Stomach (tissue), 19 donors: ENCODE measurements at places on chromosomes 7 and 10.

DNA sequence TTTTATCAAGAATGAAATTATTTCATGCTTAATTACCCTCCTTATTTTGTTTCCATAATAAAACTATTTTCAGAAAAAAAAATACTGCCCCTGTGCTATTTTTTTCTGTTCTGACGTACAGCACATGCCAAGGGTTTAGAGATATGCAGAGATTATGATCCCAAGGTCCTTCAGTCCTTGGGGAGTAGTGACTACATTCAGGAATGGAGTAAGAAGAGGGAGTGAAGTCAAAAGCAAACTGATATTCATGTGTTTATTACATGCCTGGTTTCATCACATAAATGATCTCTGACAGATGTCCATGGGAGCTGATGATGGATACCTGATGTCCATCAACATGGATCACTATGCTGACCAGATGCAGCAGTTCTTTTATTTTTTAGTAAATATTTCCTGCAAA, 17.2 kb downstream of the AKAP9 start:
- H3K4me3 ChIP-seq, result no peak overlapping the region
- H3K27me3 ChIP-seq, result no peaks in the 10 kb centered on the region
- H3K36me3 ChIP-seq, result no peaks in the 10 kb centered on the region
- no peaks in the 10 kb centered on the region for H3K4me1 ChIP-seq
- no peak for DNase-seq

- DNase-seq, result no peak
- H3K27me3 ChIP-seq, result no peaks in the 10 kb centered on the region
- no peak overlapping the region for H3K27ac ChIP-seq
- no peak overlapping the region for H3K4me3 ChIP-seq
These were observed 79.1 kb downstream of the SPDYE5 start for GRCh38 chr7:75571209-75571608.

- H3K27ac ChIP-seq, result no peak overlapping the region
- DNase-seq, result no peak
- peaks cover 4% of the 10 kb centered on the region for H3K36me3 ChIP-seq
- no peak overlapping the region for H3K4me3 ChIP-seq
- peaks cover 57% of the 10 kb centered on the region for H3K4me1 ChIP-seq
These were observed 173.8 kb downstream of the DIP2C start for GRCh38 chr10:515674-516073.

GRCh38 chr10:83657487-83657886, 481.8 kb upstream of the GHITM start:
- no peaks in the 10 kb centered on the region for H3K4me1 ChIP-seq
- no peaks in the 10 kb centered on the region for H3K27me3 ChIP-seq
- no peak overlapping the region for H3K4me3 ChIP-seq
- H3K27ac ChIP-seq, result no peak overlapping the region
- no peaks in the 10 kb centered on the region for H3K36me3 ChIP-seq
- no peak for DNase-seq

GRCh38 chr7:74220229-74220628, 10.4 kb downstream of the LAT2 start:
- H3K4me3 ChIP-seq, result no peak overlapping the region
- H3K27ac ChIP-seq, result no peak overlapping the region
- no peaks in the 10 kb centered on the region for H3K27me3 ChIP-seq
- no peaks in the 10 kb centered on the region for H3K4me1 ChIP-seq

GRCh38 chr7:125084196-125084595, 154.6 kb upstream of the POT1 start:
- no peaks in the 10 kb centered on the region for H3K4me1 ChIP-seq
- no peak overlapping the region for H3K4me3 ChIP-seq
- no peaks in the 10 kb centered on the region for H3K27me3 ChIP-seq
- DNase-seq, result peak; percentile 1
- no peak overlapping the region for H3K27ac ChIP-seq

DNA sequence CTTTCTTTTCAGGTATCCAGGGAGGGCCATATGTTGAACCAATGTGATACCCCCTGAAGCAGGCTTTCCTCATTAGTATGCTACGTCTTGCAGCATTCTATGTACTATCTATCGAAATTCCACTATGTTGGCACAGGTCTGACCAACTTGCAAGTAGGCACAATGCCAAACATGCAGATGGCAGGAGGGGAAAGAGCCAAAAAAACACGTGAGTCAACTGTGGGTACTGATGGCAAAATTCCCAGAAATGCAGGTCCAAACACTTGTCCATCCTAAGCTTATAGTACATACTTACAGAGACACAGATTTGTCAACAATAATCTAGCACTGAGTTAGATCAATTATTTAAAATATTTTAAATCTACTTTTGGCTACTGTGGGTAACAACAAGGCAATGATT, 394.9 kb downstream of the DGKB start:
- H3K4me3 ChIP-seq, result no peak overlapping the region
- H3K27ac ChIP-seq, result no peak overlapping the region
- no peaks in the 10 kb centered on the region for H3K36me3 ChIP-seq

DNA sequence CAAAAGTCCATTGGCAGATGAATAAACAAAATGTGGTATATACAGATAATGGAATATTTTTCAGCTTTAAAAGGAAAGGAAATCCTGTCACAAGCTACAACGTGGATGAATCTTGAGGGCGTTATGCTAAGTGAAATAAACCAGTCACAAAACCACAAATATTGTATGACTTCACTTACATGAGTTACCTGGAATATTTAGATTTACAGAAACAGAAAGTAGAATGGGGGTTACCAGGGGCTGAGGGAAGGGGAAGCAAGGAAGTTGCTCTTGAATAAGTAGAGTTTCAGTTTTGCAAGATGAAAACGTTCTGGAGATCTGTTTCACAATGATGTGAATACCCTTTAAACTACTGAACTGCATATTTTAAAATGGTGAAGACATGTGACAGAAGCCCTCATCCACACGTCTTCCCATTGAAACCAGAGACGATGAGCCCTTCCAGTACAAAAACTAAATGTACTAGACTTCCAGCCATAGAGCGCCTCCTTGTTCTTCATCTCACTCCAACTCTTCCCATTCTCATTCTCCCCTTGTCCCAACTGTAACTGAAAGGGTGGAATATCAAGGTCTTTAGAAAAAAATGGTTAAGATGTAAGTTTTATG, 62.4 kb downstream of the MICU1 start:
- no peaks in the 10 kb centered on the region for H3K27me3 ChIP-seq
- no peak for DNase-seq
- H3K4me1 ChIP-seq, result no peaks in the 10 kb centered on the region
- H3K4me3 ChIP-seq, result no peak overlapping the region

GRCh38 chr10:97336942-97337831, 2.7 kb upstream of the FRAT2 start:
- peak overlapping the region; percentile 22 for H3K27ac ChIP-seq
- H3K4me1 ChIP-seq, result peaks cover 21% of the 10 kb centered on the region
- no peaks in the 10 kb centered on the region for H3K27me3 ChIP-seq

DNA sequence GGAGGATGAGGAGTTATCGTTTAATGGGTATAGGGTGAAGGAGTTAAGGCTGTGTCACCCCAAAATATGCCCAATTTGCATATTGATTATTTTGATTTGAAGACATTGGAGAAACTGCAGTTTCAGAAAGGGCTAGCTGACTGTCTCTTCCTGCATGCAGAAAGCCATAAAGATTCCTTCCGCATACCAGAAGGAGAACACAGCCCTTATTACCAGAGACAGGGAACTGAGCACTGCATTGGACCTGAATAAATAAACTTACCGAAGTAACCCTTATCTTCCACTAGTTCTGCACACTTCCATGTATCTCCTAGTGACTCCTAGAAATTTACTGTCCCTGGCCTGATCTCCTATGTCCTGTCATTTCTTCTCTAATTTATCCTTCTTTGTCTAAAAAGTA, 821.9 kb upstream of the AUTS2 start:
- H3K27ac ChIP-seq, result no peak overlapping the region
- no peaks in the 10 kb centered on the region for H3K4me1 ChIP-seq
- H3K36me3 ChIP-seq, result no peaks in the 10 kb centered on the region
- H3K27me3 ChIP-seq, result no peaks in the 10 kb centered on the region
- no peak for DNase-seq

DNA sequence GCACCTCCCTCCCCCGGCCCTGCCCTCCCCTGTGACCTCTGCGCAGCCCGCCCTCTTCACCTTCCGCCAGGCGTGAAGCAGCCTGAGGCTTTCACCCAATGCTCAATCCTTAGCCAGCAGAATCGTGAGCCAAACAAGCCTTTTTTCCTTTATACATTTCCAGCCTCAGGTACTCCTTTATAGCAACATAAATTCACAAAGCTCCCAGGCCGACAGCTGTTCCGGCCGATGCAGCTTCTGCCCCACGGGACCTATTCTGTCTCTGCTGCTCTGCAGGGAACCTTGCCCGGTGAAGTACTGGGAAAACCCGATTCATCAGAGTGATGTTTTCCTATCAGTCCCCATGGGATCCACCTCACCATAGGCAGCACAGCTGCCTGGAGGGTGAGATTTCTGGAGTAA, 87.4 kb downstream of the CHST15 start:
- peak; percentile 9 for DNase-seq
- H3K4me1 ChIP-seq, result no peaks in the 10 kb centered on the region
- H3K27me3 ChIP-seq, result no peaks in the 10 kb centered on the region
- H3K36me3 ChIP-seq, result peaks cover 51% of the 10 kb centered on the region
- H3K4me3 ChIP-seq, result no peak overlapping the region

DNA sequence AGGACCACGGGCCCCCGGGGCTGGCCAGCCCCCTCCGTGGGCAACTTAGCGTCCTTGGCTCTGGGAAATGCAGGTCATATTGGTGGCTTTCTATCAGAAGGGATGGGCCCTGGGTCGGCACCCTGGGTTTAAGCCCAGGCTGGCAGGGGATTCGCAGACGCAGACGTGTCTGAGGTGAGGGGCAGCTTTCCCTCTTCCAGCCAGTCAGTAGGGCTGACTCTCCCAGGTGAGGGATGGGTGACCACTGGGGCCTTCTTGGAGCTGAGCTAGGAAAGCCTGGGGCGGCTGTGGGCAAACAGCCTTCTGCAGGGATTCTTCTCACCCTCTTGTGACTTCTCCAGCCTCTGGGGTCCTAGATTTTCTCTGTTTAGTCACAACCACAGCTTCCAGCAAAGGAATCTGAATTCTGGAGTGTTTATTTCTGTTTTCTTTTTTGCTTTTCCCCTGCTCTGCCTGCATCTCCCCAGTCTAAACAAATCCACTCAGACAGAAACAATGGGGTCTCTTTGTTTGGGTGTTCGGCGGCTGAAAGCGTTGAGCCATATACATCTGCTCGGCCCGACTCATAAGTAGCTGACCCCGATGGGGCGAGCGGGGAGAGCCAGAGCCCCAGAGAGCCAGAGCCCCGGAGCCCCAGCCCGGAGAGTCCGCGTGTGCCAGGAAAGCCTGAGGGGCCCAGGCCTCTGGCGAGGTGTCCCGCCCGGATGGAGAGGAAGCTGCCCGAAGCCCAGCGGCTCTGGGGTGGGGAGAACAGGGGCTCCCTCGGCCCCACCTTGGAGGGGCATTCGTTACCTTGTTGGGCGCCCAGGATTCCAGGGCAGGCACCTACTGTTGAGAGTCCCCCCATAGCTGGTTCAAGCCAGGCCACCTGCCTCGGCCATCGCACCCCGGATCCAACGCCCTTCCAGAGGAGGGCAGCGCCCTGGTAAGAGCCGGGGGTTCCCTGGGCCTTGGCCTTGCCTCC, 2.0 kb downstream of the MNX1 start:
- no peak for DNase-seq
- peaks cover 62% of the 10 kb centered on the region for H3K4me1 ChIP-seq
- H3K27ac ChIP-seq, result peak overlapping the region; percentile 66
- no peaks in the 10 kb centered on the region for H3K36me3 ChIP-seq

- H3K4me1 ChIP-seq, result no peaks in the 10 kb centered on the region
- DNase-seq, result no peak
- H3K4me3 ChIP-seq, result no peak overlapping the region
- H3K27me3 ChIP-seq, result no peaks in the 10 kb centered on the region
- no peak overlapping the region for H3K27ac ChIP-seq
- H3K36me3 ChIP-seq, result no peaks in the 10 kb centered on the region
These were observed 20.5 kb upstream of the CEP41 start for GRCh38 chr7:130461272-130461671.

GRCh38 chr7:157893535-157894044, 556.8 kb downstream of the DNAJB6 start:
- no peaks in the 10 kb centered on the region for H3K4me1 ChIP-seq
- H3K27me3 ChIP-seq, result no peaks in the 10 kb centered on the region
- H3K27ac ChIP-seq, result no peak overlapping the region
- H3K36me3 ChIP-seq, result no peaks in the 10 kb centered on the region
- no peak overlapping the region for H3K4me3 ChIP-seq

DNA sequence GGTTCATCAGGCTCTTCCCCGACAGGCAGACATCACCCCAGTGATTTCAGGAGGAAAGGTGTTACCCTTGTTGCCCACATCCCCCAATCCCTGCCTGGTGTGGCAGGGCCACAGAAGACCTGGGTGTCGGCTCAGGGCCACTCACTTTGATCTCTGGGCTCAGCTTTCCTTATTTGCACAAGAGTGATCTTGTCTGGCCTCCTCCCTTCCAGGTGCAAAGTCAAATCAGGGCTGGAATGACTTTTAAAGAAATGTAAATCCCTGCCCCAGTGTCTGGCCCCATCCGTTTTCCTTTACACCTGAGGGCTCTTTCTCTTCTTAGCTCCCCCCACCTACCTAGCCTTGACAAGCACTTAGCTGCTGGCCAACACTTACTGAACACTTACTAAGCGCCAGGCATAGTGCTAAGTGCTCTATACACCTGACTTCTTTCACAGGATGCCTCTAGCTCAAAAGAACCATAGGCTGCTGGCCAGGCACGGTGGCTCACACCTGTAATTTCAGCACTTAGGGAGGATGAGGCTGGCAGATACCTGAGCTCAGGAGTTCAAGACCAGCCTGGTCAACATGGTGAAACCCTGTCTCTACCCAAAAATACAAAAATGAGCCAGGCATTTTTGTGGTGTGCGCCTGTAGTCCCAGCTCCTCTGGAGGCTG, 979 bp upstream of the NODAL start:
- H3K4me3 ChIP-seq, result no peak overlapping the region
- H3K36me3 ChIP-seq, result no peaks in the 10 kb centered on the region
- H3K4me1 ChIP-seq, result peaks cover 15% of the 10 kb centered on the region

DNA sequence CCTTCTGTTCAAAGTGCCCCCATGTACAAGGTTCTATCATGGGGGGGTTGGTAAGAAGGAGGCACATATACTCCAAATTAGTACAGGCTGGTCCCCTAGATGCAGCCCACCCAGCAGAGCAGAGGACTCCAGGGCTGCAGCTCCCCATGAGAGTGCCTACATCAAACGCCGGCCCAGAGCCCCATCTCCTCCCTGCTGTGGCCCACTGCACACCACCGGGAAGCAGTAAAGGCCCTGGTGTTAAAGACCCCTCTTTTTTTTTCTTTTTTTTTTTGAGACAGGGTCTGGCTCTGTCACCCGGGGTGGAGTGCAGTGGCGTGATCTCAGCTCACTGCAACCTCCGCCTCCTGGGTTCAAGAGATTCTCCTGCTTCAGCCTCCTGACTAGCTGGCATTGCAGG, 47.4 kb downstream of the SH3PXD2A start:
- no peak overlapping the region for H3K27ac ChIP-seq
- no peaks in the 10 kb centered on the region for H3K36me3 ChIP-seq
- no peaks in the 10 kb centered on the region for H3K27me3 ChIP-seq
- H3K4me1 ChIP-seq, result peaks cover 3% of the 10 kb centered on the region

GRCh38 chr7:159088016-159088865, 56.4 kb downstream of the VIPR2 start:
- DNase-seq, result no peak
- no peaks in the 10 kb centered on the region for H3K4me1 ChIP-seq
- no peak overlapping the region for H3K27ac ChIP-seq
